ENCODE measurements at places on chromosomes 12 and 14.
A peak's percentile ranks its signal among the peaks of the same experiment; 100 is the strongest.

DNA sequence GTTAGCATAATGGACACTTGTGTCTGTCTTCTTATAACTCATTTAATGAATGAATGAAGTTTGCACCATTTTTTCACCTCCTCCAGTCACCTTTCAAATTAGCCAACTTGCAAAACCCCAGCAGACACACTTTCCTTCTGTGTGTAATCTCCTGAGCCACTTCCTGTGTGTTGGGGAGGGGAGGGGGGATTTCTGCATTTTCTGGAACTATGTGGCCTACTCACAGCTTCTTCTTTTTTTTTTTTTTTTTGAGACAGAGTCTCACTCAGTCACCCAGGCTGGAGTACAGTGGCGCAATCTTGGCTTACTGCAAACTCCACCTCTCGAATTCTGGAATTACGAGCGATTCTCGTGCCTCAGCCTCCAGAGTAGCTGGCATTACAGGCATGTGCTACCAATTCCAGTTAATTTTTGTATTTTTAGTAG is 4.1 kb upstream of the SERPINA1 start:
- no peak for DNase-seq

- no peak for DNase-seq
Observed at GRCh38 chr12:121277374-121277759, 19.1 kb downstream of the CAMKK2 start.

DNA sequence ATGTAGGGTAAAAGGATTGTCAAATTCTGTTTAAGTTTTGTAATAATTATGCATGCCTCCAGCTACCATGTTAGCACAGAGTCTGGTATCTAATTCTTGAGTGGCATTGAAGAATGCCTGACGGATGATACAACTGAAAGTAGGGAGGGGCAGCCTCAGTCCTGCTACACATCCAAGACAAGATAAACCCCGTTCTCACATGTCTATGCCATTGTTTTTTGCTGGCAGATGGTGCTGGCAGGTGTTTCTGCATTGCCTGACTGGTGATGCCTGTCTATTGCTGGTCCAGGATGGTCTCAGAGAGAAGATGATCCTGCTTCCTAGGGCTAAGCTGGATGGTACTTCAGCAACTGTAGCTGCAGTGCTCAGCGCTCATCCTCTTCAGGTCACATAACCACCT is 245.8 kb upstream of the NAV3 start:
- no peak for DNase-seq

- DNase-seq, result no peak
Observed at GRCh38 chr12:58870595-58870994, 49.7 kb downstream of the LRIG3 start.

GRCh38 chr14:67240168-67240932 is 885 bp upstream of the PALS1 start:
- DNase-seq, result peak; percentile 24

DNA sequence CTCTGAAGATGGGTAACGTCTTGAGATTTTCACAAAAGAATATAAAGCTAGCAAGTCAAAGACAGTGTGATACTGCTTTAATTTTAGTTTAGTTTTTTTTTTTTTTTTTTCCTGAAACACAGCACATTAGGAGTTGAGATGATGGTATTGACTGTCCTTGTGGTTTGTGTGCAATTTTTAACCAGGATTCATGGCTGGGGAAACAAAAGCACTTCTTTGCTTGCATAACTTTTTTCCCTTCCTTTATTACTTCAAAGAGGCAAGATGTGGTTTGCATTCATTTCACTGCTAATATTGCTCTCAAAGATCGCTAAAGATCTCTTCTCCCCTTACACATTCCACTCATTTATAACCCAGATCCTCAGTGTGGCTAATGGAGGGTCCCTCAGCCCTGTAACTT is 157.1 kb upstream of the PZP start:
- no peak for DNase-seq

- DNase-seq, result no peak
Observed at GRCh38 chr14:103118018-103118662, 5.1 kb upstream of the TNFAIP2 start.

- no peak for DNase-seq
Observed at GRCh38 chr14:101584055-101584859, 23.0 kb downstream of the DIO3 start.

DNA sequence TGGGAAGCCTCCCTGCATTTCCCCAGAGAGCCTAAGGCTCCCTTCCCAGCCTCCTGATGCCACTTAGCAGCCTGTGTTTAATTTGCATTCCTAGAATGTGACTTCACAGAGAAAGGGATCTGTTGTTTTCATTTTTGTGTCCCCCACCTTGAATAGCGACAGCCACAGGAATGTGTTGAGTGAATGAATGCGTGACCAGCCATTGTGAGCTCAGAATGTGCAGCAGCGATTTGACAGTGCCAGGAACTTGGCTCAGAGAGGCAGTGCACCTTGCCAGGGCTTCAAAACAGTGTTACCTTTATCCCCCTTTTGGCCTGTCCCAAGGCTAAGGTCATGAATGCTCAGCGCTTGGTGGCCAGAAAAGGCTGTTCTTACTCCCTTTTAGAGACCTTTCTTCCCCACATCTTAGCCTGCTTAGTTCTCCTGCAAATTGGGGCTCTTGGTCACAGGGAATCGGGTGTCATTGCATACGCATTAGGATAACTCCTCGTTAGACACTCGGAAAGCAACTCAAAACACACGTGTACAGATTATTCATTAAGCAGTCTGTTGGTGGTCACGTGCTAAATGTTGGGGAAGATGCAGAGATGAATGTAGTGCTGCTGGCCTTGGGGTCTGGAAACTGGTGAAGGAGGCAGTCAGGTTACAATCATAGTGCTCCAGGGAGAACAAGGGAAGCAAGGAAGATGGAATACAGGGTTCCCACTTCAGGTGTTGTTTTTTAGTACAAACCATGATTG is 9.8 kb downstream of the NTF3 start:
- no peak for DNase-seq

DNA sequence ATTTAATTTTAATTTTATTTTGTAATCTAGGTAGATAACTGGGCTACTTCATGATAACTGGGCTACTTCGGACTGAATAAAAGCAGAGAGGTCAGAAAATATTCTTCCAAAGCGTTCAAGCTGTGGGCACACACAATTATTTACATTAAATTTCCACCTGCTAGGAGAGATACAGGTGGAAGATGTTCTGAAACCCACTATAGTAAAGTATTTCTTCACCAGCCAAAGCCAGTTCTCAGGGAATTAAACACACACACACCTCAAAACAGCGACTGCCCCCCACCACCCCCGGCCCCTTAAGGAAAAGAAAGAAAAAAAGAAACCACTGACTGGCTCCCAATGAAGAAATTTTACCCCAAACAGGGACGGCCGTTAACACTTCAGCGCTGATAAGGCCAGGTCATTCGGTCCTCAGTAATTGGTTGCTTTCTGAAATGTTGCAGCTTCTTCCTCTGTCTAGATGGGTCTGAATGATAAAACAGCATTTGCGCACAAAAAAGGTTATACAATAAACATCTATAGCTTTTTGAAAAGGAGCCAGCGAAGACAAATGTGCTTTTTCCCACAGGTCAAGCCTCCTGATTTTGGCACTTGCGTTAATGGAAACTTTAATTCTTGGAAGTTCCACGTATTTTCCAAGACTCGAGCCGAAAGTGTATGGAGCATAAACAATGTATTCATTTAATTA is 771 bp upstream of the KCNJ8 start:
- DNase-seq, result no peak

DNA sequence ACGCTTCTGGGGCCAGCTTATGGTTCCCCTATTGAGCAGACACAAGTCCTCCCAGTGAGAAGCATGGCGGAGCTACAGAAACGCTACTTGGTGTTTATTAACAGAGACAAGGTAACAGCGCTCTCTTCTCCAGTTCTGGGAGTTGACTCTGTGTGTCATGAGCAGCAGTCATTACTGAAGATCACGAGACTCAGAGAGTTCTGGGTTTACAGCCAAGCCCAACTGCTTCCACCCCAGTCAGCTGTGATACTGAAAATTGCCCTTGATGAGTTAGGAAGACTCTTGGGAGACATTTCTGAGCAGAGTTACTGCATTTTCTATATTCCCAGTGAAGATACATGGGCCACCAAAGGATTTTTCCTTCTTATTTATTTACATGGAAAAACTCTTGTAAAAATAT is 48.6 kb downstream of the CFAP251 start:
- no peak for DNase-seq

GRCh38 chr12:69330475-69331473 is 17.4 kb upstream of the LYZ start:
- DNase-seq, result peak; percentile 52

- DNase-seq, result peak; percentile 1
Observed at GRCh38 chr12:81128930-81129554, 51.2 kb downstream of the ACSS3 start.

GRCh38 chr14:99781091-99781490 is 12.1 kb upstream of the EML1 start:
- DNase-seq, result no peak

- DNase-seq, result no peak
Observed at GRCh38 chr14:89324501-89325298, 92.3 kb downstream of the FOXN3 start.

DNA sequence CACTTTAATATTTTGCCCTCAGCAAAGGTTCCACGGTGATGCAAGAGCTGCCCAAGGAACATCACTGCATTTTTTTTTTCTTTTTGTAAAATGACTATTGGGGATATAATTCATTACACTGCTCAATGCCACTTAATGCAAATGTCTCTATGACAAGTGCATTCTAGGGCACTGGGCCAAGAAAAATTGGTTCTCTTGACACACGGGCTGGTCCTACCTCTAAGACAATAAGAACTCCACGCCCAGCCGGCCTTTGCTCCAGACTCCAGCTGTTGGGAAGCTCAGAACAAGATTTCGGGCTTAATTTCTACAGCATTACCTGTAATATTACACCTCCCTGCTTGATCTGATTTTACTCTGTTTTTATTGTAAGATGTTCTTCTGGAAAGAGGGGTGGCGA is 48.8 kb upstream of the VRK1 start:
- DNase-seq, result no peak

- DNase-seq, result no peak
Observed at GRCh38 chr12:79959484-79959883, 24.6 kb upstream of the PPP1R12A start.

GRCh38 chr14:58151133-58152013 is 640 bp downstream of the ARMH4 start:
- DNase-seq, result peak; percentile 6

- no peak for DNase-seq
Observed at GRCh38 chr12:76471579-76471978, 88.0 kb downstream of the OSBPL8 start.

GRCh38 chr12:116726694-116727093 is 11.2 kb downstream of the SPRING1 start:
- no peak for DNase-seq

- DNase-seq, result no peak
Observed at GRCh38 chr14:76922584-76922983, 96.4 kb downstream of the LRRC74A start.

- DNase-seq, result no peak
Observed at GRCh38 chr12:42162193-42162592, 17.5 kb upstream of the GXYLT1 start.

GRCh38 chr14:95065411-95065810 is 91.9 kb downstream of the DICER1 start:
- DNase-seq, result no peak

DNA sequence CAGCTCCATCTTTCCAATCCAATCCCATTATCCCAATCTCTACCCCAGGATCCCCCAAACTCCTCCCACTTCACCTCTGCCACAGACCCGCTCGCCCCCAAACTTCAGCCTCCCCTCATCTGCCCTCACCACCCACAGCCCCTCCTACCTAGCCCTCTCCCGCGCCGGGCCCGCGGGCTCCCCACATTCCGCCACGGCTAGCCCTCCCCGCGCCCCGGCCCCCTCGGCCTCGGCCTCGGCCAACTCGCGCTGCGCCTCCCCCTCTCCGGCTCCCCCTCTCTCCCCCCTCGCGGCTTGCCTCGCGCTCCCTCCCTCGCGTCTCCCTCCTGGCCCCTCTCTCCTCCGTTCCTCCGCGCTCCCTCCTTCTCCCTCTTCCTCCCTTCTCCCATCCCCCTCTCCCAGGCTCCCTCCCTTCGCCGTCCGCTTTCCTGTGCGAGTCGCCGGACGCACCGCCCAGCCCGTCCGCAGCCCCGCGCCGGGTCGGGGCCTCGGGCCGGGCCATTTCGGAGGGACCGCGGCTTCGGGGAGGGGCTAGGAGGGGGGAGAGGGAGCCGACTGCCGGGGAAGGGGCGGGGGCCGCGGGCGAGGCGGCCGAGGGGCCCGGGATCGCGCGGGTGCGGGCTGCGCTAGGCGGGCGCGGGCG is at the start of gene ATN1:
Gene ATN1, plus strand, starts transcription at position 581 of the 643 bp plus-strand sequence. CDS start 6,043 bp downstream, outside the sequence.
- peak; percentile 34 for DNase-seq

- DNase-seq, result no peak
Observed at GRCh38 chr14:36647824-36648753, 13.6 kb upstream of the PAX9 start.
